Activated CD4-positive, CD25-positive, alpha-beta regulatory T cell (primary cell): ENCODE measurements at places on chromosomes 5 and 9.

GRCh38 chr9:114696814-114697544 lies 15.0 kb upstream of the TEX48 start:
- no peak for DNase-seq

DNA sequence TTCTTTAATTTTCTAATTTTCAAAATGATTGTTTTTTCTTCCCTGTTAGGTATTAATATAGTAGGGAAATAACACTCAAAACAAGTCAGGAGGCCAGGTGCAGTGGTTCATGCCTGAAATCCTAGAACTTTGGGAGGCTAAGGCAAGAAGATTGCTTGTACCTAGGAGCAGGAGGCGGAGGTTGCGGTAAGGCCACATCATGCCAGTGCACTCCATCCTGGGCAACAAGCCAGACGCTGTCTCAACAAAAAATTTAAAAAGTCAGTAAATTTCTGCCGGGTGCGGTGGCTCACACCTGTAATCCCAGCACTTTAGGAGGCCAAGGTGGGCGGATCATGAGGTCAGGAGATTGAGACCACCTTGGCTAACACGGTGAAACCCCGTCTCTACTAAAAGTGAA lies 10.2 kb upstream of the CDK7 start:
- DNase-seq, result no peak

- no peak for DNase-seq
Measured at GRCh38 chr9:91258451-91258850, 103.3 kb downstream of the AUH start.

GRCh38 chr9:134606951-134607731 lies 34.5 kb upstream of the COL5A1 start:
- no peak for DNase-seq

DNA sequence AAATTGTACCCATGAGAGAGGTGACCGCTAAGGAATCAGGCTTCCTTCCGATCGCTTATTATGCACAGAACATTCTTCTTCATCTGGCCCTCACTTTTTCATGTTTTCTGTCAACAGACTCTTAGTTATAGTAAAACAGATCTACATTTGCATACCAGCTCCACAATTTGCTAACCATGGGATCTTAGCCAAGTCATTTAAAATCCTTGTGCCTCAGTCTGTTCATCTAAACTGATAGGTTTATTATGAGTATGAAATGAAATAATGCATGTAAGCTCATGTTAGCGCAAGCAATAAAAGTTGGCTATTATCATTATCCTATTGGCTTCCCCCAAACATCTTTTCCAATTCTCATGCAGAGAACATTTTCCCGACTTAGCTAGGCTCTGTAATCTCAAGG lies 42.3 kb downstream of the FGF1 start:
- no peak for DNase-seq

GRCh38 chr5:76790632-76791290 lies 28.1 kb upstream of the F2RL1 start:
- DNase-seq, result no peak

- DNase-seq, result no peak
Measured at GRCh38 chr5:116437922-116438578, 136.6 kb downstream of the SEMA6A start.

GRCh38 chr5:80926536-80926935 lies 33.6 kb upstream of the RASGRF2 start:
- no peak for DNase-seq

DNA sequence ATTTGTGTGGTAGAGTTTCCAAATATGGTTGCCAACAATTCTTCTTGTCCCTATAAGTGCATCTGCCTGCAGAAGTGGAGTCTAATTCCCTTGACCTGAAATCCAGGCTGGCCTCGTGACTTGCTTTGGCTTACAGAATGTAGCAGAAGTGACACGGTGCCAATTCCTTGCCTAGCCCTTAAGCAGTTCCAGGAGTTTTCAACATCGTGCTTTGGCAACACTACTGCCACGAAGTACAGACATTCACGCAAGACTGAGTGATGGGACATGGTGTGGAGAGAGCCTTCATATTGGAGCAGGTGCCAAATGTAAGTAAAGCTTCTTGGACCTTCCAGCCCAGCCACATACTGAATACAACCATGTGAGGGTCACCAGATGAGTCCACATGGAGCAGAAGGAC lies 92.9 kb upstream of the NEK6 start:
- DNase-seq, result no peak

GRCh38 chr5:6195711-6196358 lies 182.5 kb downstream of the MED10 start:
- DNase-seq, result no peak

DNA sequence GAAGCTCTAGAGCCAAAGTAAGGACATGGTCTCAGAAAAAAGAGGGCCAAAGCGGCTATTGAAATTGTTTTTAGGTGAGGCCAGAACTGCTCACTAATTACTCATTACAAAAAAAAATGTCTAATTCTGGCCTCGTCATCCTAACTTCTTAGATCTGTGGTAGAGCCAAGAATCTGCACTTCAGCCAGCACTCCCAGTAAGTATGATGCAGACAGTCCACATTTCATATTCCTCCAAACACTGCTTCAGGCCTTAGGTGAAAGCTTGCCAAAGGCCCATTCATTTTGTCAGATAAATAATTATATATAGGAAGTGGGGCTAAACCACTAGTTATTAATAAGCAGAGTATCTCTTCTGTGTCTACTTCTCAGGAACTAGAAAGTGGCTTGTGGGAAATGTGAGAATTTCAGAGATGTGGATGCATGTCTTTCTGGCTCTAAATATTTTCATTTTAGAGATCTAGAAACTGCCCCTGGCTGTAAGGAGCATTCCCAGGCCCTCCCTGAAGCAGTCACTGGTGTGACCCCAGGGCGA lies 554.0 kb downstream of the TLE4 start:
- no peak for DNase-seq

DNA sequence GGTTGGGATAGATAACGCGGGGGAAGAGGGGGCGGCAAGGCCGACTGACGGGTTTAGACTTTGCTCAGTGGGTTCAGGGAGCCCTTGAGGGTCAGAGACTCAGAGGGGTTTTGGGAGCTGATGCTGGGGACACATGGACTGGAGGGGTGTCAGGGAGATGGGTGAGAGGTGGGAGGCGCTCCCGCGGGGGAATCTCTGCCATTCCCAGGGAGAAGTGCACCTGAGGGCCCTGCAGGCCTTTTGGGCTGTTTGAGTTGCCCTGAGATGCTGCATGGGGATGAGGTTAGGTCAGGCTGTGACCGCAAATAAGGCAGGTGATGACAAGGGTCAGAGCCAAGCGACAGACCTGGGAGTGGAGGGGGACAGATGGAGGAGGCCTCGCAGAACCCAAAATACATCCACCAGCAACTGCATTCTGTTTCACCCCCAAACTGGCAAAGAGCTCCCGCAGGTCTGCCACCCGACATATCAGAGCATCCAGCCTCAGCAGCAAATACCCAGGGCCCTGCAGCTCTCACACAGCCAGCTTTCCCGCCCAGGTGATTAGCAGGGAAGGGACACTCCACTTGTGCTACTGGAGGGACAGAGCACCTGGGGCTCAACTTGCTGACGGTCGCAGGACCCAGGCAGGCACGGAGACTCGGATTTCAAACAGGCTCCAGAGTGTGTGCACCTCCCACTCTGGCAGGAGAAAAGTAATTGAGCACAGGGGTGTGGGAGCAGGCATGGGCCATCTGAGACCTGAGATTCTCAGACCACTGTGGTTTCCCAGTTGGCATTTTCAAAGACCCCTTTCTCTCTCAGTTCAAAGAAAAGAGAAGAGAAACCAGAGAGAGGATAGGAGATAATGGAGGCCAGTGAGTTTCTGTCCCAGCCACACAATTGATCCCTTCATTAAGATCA lies 26.4 kb downstream of the TMOD1 start:
- no peak for DNase-seq

GRCh38 chr5:16579142-16579847 lies 37.5 kb downstream of the RETREG1 start:
- no peak for DNase-seq

- DNase-seq, result no peak
Measured at GRCh38 chr5:124289641-124290311, 456.7 kb downstream of the ZNF608 start.

DNA sequence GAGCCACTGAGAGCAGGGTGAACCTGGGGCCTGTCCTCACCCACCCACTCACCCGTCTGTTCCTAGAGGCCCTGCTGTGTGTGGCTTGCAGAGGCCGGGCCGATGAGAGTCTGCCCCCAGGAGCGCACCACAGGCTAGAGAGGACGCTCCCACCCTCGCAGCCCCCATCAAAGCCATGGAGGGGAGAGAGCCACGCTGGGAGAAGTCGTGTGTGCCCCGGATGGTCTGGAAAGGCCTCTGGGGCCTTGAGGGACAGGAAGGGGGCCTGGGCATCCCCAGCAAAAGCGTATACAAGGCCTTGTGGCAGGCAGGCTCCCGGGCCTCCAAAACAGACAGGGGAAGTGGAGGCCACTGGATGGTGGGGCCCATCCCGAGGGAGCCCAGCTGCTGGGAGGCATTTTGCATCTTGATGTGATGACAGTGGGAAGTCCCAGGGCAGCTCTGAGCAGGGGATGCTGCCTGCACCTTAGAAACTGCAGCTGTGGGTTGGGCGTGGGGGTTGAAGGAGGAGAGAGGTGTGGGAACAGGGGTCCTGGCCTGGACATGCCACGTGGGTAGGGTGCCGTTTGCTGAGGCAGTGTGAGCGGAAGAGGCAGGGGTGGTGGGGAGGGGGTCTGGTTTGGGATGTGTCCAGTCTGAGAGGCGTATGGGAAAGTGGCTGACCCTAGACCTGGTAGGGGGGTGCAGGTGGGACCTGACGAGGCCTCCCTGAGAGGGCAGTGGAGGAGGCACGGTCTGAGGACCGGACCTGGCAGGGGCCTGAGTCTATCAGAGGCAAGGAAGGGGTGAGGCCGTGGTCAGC lies 43.0 kb upstream of the NOTCH1 start:
- DNase-seq, result no peak

GRCh38 chr9:37339923-37340322 lies 82.6 kb upstream of the GRHPR start:
- no peak for DNase-seq

GRCh38 chr9:78280982-78281668 lies 15.8 kb upstream of the PSAT1 start:
- no peak for DNase-seq

GRCh38 chr5:36066001-36066539 lies 612 bp downstream of the UGT3A2 start:
- no peak for DNase-seq

DNA sequence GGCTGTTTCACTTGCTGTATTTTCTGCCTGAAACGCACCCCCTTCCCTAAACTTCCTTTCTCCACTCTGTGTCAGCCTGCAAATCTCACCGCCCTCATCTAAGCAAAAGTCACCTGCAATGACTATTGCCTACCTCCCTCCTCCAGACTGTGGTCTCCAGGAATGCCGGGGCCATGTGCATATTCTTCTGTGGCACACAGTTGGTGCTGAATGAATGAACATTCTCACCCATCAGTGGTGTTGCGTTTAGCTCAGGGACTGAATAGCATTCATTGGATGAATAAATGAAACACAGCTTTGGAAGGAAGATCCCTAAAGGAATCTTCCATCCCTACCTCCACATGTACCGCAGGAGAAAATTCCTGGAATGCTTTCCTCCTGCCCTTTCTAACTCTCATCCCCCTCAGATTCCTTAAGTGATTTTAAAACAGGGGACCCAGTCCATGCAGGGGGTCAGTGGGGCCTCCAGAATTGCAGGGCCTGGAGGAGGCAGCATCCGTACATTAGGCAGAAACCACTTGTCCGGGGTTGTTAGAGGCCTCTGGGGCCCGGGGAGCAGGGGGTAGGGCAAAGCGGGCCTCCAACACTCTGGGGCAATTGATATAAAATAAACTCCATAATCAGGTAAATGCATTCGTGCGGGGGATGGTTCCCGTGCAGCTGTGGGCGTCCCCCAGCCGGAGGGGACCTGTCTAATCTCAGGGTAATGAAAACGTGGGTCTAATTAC lies 28.3 kb upstream of the PTGS1 start:
- DNase-seq, result no peak

DNA sequence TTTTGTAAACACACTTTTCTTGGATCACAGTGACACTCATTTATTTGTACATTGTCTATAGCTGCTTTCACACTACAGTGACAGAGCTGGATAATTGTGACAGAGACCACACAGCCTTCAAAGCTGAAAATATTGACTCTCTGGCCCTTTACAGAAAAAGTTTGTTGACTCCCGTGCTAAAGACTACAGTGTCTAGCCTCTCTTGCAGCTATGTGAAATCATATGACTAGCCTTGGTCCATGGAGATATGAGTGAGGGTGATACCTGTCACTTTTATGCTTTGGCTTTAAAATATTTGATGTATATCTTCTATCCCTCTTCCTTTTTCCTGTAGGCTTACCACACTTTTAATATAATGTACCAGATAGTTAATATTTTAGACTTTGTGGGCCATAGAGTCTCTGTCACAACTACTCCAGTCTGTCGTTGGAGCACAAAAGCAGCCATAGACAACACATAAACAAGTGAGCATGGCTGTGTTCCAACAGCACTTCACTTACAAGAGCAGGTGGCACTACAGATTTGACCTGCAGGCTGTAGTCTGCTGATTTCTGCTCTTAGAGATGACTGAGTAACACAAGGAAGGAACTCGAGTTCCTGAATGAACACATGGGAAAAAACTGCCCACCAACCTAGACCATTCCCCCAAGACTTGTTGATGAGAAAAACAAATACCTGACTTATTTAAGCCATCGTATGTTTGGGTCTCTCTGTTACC lies 73.5 kb upstream of the ANKRD55 start:
- DNase-seq, result no peak

GRCh38 chr9:74777136-74777879 lies 110.4 kb downstream of the TRPM6 start:
- peak; percentile 24 for DNase-seq

- no peak for DNase-seq
Measured at GRCh38 chr5:65812648-65813047, 90.6 kb downstream of the NLN start.

DNA sequence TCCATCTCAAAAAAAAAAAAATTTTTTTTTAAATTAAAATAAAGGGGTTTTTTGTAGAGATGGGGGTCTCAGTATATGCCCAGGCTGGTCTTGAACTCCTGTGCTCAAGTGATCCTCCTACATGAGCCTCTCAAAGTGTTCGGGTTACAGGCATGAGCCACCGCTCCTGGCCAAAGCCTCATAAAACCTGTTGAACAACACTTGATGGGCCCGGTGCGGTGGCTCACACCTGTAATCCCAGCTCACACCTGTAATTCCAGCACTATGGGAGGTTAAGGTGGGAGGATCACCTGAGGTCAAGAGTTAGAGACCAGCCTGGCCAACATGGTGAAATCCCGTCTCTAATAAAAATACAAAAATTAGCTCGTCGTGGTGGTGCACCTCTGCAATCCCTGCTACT lies 7.7 kb upstream of the NPM1 start:
- DNase-seq, result no peak

GRCh38 chr5:146301626-146302025 lies 37.0 kb upstream of the POU4F3 start:
- no peak for DNase-seq

GRCh38 chr9:13904746-13905145 lies 409.2 kb downstream of the NFIB start:
- DNase-seq, result no peak
